Lung (tissue), 17 donors: ENCODE measurements at places on chromosomes 1 and 21. TPM values are rescaled to one million over a fixed set of nuclear protein-coding genes. Genes with fewer than 3 reads are reported as not detected.

- no peak for DNase-seq
Observed at GRCh38 chr1:110604586-110605148, 1.5 kb downstream of the KCNA2 start.

DNA sequence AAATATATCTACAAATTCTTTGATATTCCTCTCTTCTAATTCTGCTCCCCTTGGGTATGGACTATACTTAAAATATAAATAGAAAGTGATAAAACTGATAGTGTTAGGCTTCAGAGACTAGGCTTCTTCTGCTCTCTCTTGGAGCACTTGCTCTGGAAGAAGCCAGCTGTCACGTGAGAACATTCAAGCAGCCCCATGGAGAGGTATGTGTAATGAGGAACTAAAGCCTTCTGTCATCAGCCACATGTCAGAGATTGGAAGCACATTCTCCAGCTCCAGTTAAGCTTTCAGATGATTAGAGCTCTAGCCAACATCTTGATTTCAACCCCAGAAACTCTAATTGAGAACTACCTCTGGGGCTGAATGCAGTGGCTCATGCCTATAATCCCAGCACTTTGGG, 34.3 kb downstream of the XKR8 start:
- DNase-seq: no peak

- peak; percentile 90 for DNase-seq
Observed at GRCh38 chr21:39788383-39788782, 43.4 kb downstream of the IGSF5 start.

DNA sequence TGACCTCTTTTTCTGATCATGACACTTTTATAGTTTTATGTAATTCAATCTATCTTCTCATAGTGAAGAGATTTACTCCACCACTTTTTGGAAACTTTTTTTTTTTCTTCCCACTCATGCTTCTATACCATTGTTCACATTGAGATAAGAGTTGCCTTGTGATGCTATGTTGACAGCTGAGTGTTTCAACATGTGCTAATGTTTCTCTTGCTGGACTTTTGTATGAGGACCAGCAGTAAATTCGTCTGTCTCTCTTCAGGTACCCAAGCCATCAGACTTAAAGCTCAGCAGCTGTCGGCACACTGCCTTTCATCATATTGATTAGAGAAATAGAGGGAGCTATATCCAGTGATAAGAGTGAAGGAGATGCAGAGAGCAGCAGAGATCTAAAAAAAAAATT, 227.0 kb downstream of the GRIK1 start:
- DNase-seq: no peak

DNA sequence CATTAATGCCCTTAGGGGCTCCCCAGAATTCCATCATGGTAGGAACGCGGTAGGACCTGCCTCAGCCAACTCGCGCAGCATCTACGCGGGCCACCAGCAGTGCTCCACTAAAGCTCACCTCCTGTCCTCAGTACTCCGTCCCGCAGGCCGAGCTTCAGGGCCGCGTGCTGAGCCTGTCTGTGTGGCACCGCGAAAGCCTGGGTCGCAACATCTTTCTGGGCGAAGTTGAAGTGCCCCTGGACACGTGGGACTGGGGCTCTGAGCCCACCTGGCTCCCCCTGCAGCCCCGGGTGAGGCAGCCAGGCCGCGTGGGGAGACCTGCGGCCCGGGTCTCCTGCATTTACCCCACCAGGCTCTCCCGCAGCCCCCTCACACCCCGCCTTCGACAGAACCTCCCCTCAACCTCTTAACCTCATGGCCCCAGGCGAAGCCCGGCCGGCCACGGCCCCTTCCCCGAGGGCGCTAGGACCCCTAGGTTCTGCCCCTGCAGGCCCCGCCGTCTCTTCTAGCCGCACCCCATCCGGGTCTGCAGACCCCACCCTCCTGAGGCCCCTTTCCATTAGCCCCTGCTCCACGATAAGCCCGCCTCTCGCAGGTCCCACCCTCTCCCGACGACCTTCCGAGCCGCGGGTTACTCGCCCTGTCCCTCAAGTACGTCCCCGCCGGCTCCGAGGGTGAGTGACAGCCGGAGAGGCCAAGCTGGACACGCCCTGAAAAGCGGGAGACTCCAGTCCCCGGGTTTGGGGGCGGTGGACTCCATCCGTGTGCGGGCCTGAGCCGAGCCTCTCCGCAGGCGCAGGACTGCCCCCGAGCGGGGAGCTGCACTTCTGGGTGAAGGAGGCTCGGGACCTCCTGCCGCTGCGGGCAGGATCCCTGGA, 9.1 kb downstream of the SYTL1 start:
- DNase-seq: peak; percentile 62

- peak; percentile 1 for DNase-seq
Observed at GRCh38 chr21:23694390-23694789, 1912.9 kb downstream of the MRPL39 start.

- no peak for DNase-seq
Observed at GRCh38 chr1:111644506-111644905, 24.9 kb downstream of the RAP1A start.

THEM5 gene
- not detected for total RNA-seq
